Adrenal gland (tissue), 19 donors: ENCODE measurements at places on chromosomes 12 and 14. TPM values are rescaled to one million over a fixed set of nuclear protein-coding genes. Genes with fewer than 3 reads are reported as not detected.

DNA sequence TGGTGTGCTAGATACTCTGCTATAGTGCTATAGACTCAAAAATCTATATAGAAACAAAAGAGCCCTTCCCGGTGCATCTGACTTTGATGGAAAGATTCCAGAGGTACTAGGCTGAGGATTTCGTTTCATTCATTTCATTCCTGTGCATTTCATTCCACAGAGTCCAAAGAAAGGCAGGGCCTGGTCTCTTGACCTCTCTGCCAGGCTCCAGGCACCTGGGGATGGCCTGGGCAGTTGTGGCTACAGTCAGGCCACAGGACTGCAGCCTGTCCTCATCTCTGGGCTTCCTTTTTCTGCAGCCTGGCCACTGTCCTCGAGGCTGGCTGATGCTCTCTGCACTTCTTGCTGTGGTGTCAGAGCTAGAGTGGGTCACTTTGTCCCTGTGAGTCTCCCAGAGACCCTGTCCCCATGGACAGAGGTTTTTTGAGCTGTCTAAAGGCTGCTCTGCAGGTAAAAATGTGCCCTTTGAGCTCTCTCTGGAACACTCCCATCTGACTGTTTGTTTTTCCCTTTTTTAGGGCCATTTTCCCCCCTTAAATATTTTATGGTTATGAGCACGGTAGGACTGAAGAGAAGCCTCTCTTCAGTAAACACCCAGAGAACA lies 3.2 kb upstream of the VDR start:
- H3K36me3 ChIP-seq: no peaks in the 10 kb centered on the region
- peaks cover 16% of the 10 kb centered on the region for H3K4me1 ChIP-seq
- no peaks in the 10 kb centered on the region for H3K27me3 ChIP-seq
- no peak overlapping the region for H3K27ac ChIP-seq
- H3K4me3 ChIP-seq: no peak overlapping the region

- no peak overlapping the region for H3K4me3 ChIP-seq
- H3K27me3 ChIP-seq: no peaks in the 10 kb centered on the region
- DNase-seq: no peak
- peaks cover 13% of the 10 kb centered on the region for H3K4me1 ChIP-seq
- peak overlapping the region; percentile 91 for H3K27ac ChIP-seq
Measured at GRCh38 chr12:75390156-75390898, 562 bp upstream of the GLIPR1L2 start.

- H3K27ac ChIP-seq: peak overlapping the region; percentile 55
- no peaks in the 10 kb centered on the region for H3K36me3 ChIP-seq
- peaks cover 18% of the 10 kb centered on the region for H3K4me1 ChIP-seq
- no peaks in the 10 kb centered on the region for H3K27me3 ChIP-seq
- H3K4me3 ChIP-seq: no peak overlapping the region
Measured at GRCh38 chr14:51396222-51396815, 156.3 kb downstream of the TMX1 start.

- peaks cover 13% of the 10 kb centered on the region for H3K4me1 ChIP-seq
- no peaks in the 10 kb centered on the region for H3K36me3 ChIP-seq
- H3K27me3 ChIP-seq: no peaks in the 10 kb centered on the region
- DNase-seq: no peak
- H3K4me3 ChIP-seq: no peak overlapping the region
- H3K27ac ChIP-seq: no peak overlapping the region
Measured at GRCh38 chr12:26431211-26431610, 235.8 kb downstream of the SSPN start.

RND1 gene
- 0.43 TPM for total RNA-seq

DNAJC22 gene
- 0.83 TPM for total RNA-seq

GRIN2B gene
- 0.07 TPM for total RNA-seq
